NT2/D1 (cell line): ENCODE measurements at places on chromosomes 6 and 20.

DNA sequence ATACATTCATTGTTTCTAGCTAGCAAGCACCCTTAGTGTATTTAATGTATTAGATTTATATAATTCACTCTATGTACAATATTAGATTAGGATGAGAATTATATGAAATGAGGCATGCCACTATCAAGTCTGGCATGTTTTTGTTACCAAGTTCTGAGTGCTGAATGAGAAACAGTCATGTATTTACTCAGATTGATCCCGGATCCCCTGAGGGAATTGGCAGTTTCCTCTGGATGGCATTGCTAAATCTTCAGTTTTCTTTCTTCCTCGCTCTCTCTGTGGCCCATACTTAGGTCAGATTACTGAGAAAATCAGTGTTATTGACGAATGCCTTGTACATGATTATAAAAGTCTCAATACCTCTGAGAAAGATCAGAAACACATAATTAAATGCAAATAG is 66.6 kb downstream of the CDKAL1 start:
- DNase-seq, result no peak

DNA sequence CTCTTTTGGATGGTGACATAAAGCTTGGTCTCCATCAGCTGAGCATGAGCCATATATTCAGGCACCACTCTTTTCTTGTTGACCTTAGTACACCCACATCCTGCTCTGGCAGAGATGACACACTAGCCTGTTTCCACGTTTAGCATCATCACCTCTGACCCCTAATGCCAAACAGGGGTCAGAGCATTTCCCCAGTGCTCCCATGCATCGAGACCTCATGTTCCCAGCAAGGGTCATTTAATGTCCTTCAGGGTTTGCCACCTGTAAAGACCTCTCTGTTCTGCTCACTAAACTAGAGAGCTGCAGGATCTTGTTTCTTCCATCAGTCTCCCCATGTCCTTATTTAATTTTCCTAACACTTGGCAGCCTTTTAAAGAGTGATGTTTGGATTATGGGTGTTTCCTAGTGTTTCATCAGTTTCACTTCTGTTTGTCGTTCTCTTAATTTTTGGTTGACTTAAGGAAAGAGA is 97.5 kb downstream of the AIG1 start:
- no peak for DNase-seq

GRCh38 chr20:48360342-48360975 is 467.3 kb downstream of the PREX1 start:
- no peak for DNase-seq

DNA sequence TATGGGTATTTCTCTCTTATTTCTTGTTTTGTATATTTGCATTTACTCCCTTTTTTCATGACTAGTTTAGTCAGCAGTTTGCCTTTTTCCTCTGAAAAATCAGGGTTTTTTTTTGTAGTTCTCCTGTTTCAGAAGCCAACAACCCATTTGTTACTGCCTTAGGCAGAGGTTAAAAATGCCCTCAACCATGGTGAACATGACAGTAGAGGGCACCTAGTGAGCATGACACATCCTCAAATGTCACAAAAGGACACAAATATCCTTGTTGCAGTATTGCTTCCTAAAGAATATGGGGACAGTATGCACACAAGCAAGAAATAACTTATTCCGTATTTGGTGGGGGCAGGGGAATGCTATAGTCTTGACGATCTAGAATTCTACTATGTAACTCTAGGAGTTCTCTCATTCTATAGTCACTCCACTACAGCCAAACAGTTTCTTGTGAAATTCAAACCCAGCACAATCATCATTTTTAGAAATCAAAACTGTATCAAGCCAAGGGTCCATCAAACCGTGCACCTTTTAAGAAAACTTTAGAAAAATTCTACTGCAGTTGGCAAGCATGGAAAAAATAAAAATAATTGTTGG is 47.0 kb downstream of the GOPC start:
- no peak for DNase-seq

GRCh38 chr20:13200767-13201500 is 20.1 kb upstream of the ISM1 start:
- no peak for DNase-seq

DNA sequence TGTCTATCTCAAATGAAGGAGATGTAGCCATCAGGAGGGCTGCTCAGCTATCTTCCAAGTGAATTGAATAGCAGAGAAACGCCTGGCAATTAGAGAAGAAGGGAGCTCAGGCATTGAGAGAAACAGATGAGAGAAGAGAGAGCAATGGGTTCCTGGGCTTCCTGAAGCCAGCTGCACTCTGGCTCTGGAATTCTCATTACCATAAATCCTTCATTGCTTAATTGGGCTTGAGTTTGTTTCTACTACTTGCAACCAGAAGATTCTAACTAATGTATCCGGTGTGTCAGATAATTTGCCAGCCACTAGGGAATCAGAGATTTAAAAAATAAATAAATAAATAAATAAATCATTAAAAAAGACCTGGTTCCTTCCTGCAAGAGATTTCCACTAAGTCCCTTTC is 25.0 kb upstream of the CDKAL1 start:
- DNase-seq, result no peak

DNA sequence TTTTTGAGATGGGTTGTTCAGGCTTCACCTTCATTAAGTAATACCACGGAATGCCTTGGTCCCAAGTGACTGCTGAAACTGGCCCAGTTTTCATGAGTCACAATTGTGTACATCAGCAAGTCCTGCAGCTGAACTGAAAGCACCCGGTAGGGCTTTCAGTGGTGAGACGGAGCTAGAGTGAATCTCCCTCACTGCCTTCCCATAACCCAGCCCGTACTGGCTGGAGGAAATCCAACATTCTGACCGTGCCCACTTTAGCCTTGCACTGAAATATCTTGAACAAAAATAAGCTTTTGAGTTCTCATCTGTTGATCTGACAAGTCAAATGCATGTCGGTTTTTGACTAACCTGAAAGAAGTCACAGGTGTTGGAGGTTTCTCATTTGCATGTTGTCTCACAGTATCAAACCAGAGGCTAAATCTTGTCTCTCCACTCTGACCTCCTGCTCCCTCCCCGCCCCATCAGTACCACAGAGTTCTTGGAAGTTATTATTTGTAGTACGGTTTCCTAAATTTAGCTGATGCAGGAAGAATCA is 35.9 kb downstream of the DUSP22 start:
- DNase-seq, result no peak

DNA sequence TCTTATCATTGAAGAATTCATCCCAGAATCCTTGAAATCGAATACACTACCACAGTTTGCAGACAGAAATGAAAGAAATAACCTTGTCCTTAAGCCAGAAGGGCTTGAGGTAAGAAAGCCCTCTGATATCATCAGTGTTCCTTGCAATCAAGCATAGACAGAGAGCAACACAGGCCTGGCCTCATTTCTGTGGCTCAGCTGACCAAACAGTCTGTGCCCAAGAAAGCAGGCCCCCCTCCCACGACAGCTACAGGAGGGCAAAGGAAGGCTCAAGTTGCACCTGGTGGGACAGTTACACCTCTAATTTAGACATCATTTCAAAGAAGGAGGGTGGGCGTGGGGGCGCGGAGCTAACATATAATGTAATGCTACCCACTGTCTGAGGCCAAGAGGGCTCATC is 21.6 kb downstream of the KIF16B start:
- no peak for DNase-seq

DNA sequence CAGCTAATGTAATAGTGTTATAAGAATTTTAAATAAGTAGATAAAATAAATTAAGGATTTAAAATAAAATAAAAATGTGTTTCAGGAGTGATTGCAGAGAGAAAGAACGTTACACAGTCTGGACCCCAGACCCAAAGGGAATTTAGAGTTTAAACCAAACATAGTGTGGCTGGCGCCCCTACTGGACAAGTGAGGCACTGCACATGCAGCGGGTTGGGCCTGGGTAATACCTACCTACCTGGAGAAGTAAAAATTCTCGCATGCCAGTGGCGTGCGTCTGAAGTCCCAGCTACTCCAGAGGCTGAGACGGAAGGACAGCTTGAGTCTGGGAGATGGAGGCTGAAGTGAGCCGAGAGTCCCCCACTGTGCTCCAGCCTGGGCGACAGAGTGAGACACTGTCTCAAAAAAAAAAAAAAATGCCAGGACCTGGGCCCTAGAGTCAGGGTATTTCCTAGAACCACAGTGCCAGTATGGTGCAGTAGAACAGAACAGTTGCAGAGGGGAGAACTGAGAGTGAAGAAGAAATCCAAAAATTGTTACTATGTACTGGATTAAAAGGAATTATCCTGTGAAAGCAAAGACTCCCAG is 71.4 kb upstream of the TCF21 start:
- peak; percentile 28 for DNase-seq

DNA sequence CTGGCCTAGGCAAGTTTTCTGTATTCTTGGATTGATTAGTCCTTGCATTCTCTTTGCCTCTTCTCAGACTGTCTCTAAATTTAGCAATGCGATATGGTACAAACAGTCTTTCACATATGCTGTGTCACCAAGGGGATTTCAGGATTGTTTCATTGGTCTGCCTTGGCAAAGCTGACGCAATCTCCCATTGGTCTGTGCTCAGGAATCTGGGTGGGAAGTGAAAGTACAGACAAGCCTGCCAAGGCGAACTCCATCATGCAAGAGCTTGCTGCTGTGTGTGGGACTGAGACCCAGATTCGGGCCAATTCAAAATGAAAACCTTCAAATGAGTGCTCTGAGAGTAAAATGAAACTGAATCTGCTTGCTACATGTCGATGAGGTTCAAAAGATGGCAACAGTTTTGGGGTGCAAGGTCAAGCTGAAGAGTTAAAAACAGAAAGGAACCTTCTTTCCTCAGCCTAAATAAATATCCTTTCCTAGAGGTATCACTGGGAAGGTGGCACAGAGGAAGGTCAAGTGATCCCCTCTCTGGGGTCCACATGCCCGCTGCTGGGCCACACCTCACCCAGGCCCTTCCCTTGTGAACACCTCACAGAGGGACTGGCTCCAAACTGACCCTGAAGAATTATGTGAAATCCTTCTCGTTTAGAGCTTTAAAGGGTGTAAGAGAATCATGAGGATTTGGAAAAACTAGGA is 198.8 kb upstream of the PREP start:
- no peak for DNase-seq

DNA sequence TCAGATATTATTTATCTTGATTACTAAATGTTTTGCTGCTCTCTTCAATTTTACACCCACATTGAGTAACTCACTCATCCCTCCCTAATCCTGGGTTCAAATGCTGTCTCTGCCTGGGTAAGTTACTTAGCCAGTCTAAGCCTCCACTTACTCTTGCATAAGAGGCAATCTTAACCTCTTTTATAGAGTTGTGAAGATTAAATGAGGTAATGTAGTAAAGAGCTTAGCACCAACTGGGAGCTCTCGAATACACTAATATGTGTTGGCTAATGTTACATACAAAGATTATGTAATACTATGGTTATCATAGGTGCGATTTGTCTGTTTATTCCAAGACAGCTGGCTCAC is 134.4 kb upstream of the STMND1 start:
- DNase-seq, result no peak

DNA sequence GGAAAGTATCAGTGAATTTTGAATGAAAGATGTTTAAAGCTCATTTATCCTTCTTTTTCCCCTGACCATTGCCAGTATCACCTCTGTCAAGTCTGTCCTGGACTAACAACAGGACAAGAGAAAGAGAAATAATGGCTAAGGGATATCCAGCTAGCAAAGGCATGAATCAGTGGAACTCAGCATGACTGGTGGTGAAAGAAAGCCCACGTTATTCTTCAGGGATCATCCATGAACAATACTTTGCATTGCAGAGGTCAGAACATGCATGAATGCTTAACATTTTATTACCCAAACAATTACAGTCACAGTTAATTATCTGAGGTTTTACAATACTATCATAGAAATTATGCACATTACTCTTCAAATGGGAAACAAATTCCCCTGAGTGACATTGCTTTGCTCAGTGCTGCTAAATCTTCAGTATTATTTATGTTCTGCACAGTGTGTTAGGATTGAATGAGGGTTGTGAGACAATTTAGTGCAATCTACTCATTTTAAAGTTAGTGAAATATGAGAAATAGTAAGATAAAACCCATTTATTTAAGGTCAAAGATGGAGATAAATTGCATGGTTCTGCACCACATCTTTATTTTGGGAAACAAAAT is 350.7 kb downstream of the KHDRBS2 start:
- DNase-seq, result no peak

GRCh38 chr6:157539421-157539822 is 158.4 kb downstream of the ZDHHC14 start:
- no peak for DNase-seq

DNA sequence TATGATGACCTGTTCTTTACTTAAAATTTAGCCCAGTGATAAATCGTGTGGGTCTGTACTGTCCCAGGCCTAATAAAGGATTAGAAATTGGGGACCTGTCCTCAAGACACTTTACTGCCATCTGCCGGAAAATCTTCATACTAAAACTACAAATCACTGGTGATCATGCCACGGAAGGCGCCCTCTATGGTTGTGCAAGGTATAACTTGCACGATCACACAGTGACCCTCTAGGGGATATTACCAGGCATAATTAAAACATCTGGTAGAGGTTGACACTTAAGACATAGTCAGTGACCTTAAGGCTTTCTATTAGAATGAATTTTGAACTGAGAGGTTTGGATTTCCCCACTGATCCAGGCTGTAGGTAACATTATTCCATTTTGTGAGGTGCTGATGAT is 172.6 kb downstream of the BMP2 start:
- peak; percentile 48 for DNase-seq

- DNase-seq, result no peak
These were observed 597.0 kb downstream of the EYS start for GRCh38 chr6:65110031-65110430.

DNA sequence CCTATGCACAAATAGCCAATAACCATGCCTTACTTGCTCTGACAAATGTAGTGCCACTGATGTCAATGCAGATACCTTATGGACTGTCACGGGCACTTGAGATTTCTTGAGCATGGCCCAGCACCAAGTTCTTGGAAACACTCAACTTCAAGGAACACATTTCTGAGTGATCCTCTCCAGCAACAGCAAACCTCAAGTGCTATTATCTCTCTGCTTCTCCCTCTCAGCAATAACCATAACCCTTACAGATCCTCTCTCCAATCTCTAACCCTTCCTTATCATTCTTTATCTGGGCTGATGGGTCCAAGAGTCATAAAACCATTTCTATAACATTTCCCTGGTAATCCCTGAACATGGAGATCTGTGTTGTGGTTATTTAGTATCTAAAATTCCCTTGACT is 266.9 kb upstream of the STXBP5 start:
- DNase-seq, result no peak
